Activated naive CD4-positive, alpha-beta T cell treated with anti-CD3 and anti-CD28 coated beads, Interleukin-2, amount 10 ng/mL, durations not matched to agents 7 days and 5 days (primary cell): ENCODE measurements at places on chromosomes 12 and 14.

- H3K4me3 ChIP-seq, result no peak overlapping the region
- no peaks in the 10 kb centered on the region for H3K36me3 ChIP-seq
- peaks cover 32% of the 10 kb centered on the region for H3K27me3 ChIP-seq
- no peak overlapping the region for H3K27ac ChIP-seq
- no peak for DNase-seq
Measured at GRCh38 chr12:111011999-111012600, 91.7 kb upstream of the MYL2 start.

- DNase-seq, result peak; percentile 85
- peak within 1 kb of the TSS; percentile 93 for H3K27ac ChIP-seq
- peaks cover 42% of the 10 kb centered on the region for H3K4me1 ChIP-seq
Measured at GRCh38 chr12:132761032-132761920, at the start of gene ANKLE2. ANKLE2 (minus strand) TSS chr12:132761832; CDS start chr12:132761798, 34 bp downstream.

DNA sequence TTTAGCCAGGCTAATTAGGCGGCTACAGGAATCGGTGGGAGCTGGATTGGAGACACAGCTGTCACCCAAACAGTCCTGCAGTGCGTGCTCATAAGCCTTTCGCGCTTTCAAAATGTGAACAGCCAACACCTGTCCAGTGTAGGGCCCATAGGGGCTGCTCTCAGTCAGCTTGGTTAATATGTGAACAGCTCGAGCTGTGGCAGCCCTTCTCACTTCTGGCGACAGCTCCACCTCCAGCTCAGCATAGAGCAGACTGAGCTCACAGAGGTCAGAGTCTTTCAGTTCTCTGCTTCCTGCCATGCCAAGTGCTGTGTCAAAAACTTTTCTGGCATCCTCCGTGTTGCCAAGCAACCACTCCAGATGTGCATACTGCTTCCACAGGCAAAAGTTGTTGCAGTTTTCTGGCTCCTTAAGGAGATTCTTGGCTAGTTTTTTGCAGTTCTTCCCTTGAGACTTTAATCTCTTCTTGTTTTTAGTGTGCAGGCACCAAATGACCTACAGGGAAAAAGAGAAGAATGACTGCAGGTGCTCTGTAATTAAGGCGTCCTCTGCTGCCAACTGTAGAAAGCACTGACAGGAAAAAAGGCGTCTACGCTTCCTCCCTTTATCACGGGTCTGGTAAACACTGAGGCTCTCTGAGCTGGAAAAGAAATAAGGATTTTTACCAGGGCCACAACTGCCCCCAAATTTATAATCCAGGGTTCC is 32.5 kb downstream of the PSMC1 start:
- H3K36me3 ChIP-seq, result peaks cover 28% of the 10 kb centered on the region
- no peak overlapping the region for H3K4me3 ChIP-seq
- no peak for DNase-seq
- no peaks in the 10 kb centered on the region for H3K27me3 ChIP-seq

DNA sequence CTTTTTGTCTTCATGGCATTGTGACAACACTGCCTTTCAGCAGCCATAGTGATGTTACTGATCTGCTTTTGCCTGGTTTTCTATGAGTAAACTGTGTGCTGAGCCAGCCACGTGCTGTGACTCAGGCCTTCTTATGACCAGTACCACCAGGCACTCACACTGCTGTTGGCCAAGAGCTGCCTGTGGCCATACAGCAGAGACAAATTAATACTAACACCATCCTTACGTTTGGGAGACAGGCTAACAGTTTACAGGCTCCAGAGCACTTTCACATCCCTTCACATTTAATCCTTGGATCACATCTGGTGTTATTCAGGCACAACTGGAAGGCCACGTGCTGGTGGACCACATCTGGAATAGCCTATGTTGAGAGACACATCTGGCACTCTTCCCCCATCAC is 377.9 kb downstream of the CCDC91 start:
- no peak for DNase-seq
- H3K4me1 ChIP-seq, result no peaks in the 10 kb centered on the region
- H3K36me3 ChIP-seq, result no peaks in the 10 kb centered on the region
- no peak overlapping the region for H3K4me3 ChIP-seq
- no peaks in the 10 kb centered on the region for H3K27me3 ChIP-seq

DNA sequence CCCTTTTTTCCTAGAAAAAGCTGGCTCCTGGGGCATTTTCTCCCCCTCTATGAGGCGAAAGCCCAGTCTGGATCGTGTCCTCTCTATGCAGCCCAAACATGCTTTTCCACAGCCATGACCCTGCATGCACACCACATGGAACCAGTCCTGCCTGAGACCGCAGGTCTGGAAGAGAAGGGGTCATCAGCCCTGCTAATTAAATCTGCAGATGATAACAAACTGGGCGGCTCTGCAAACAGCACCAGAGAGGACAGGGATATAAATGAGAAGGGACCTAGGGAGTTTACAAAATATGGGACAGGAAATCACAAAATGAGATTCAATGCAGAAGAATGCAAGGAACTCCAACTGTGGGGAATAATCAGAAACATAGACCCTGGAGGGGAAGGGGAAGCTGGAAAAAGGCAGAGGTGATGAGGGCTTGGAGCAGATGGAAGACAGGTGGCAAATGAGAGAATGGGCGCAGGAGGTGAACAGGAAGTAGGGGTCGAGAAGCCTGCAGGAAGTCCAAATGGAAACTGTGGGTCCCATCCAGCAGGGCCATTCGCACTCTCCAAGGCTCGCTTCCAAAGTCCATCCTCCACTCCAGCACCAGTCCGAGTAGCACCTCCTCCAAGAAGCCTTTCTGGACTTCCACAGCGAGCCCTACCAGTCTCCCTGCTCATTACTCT is 76.3 kb downstream of the ANO2 start:
- no peak overlapping the region for H3K27ac ChIP-seq
- DNase-seq, result no peak
- H3K4me3 ChIP-seq, result no peak overlapping the region
- H3K36me3 ChIP-seq, result no peaks in the 10 kb centered on the region

DNA sequence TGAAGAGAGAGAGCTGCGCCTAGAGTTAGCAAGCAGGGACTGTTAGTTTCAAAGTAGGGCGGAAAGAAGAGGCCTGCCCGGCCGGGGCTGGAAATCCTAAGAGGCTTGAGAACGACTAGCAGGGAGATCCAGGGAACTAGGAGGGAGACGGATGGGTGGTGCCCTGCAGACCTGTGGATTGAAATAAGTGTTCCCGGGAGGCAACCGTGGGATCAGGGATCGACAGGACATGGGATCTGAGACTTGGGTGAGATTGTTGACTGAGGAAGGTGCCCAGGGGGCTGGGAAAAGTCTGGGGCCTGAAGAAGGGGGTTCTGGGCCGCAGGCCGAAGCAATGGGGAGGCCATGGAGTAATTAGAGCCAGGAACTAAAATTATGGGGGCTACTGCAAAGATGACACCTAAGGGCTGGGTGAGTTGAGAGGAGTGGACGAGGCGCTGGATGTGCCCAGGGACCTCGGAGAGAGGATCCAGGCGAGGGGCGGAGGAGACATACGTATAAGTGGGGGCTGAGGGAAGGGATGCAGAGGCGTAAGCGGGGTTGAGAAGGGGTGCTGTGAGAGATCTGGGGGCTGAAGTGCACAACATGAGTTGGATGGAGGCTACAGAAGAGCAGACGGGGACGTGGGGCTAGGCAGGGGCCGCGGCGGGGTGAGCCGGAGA is 635 bp downstream of the LTA4H start:
- H3K4me3 ChIP-seq, result no peak overlapping the region
- H3K36me3 ChIP-seq, result peaks cover 9% of the 10 kb centered on the region
- no peaks in the 10 kb centered on the region for H3K27me3 ChIP-seq
